ENCODE measurements at places on chromosomes 12 and 14.

DNA sequence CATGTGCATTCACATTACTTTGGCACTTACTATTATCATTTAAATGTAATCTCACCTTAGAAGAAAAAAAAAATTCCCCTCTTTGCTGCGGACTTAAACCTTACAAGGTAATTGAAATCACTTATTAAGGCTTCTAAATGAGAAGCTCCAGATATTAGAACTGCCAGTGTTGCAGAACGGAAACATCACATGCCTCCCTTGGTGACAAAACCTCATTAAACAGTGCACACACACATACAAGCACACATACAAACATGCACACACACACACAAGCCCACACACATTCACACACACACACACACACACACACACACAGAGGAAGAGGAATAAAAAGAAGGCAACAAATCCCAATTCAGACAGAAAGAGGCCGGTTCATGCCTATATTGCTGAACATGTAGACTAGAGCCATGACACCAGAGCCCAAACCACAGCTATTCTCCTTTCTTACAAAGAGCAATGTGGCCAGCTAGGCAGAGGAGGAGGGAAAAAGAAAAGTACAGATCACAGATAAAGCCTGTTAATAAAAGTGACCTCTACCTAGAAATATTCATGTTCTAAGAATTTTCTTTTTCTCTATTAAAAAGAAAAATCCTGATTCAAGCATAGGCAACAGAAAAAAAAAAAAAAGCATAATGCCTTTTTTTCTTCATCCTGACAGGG lies 405.2 kb upstream of the FLRT2 start:
- DNase-seq = no peak

GRCh38 chr12:19415563-19415962 lies 23.7 kb upstream of the AEBP2 start:
- no peak for DNase-seq

- no peak for DNase-seq
These were observed 4.4 kb downstream of the ITGA7 start for GRCh38 chr12:55703288-55703687.

GRCh38 chr12:89665556-89665955 lies 43.1 kb downstream of the ATP2B1 start:
- no peak for DNase-seq

- DNase-seq = peak; percentile 51
These were observed 178.5 kb upstream of the OR4E1 start for GRCh38 chr14:21852061-21852664.

Measured in PC-3 (cell line).